Activated naive CD4-positive, alpha-beta T cell treated with anti-CD3 and anti-CD28 coated beads for 36 hours (primary cell): ENCODE measurements at places on chromosomes 16 and 17. TPM values are rescaled to one million over a fixed set of nuclear protein-coding genes. Genes with fewer than 3 reads are reported as not detected.
A peak's percentile ranks its signal among the peaks of the same experiment; 100 is the strongest.

- H3K27me3 ChIP-seq: no peaks in the 10 kb centered on the region
- no peaks in the 10 kb centered on the region for H3K36me3 ChIP-seq
- no peak for DNase-seq
These were observed 332.7 kb downstream of the CBLN1 start for GRCh38 chr16:48948911-48949310.

- H3K27me3 ChIP-seq: no peaks in the 10 kb centered on the region
- H3K4me3 ChIP-seq: no peak overlapping the region
- peaks cover 10% of the 10 kb centered on the region for H3K4me1 ChIP-seq
These were observed 186.0 kb upstream of the TNRC6C start for GRCh38 chr17:77772461-77772897.

- H3K27me3 ChIP-seq: peaks cover 2% of the 10 kb centered on the region
- peaks cover 6% of the 10 kb centered on the region for H3K4me1 ChIP-seq
- no peak overlapping the region for H3K27ac ChIP-seq
- H3K4me3 ChIP-seq: no peak overlapping the region
- DNase-seq: no peak
- H3K36me3 ChIP-seq: no peaks in the 10 kb centered on the region
These were observed 5.0 kb upstream of the EFTUD2 start for GRCh38 chr17:44904001-44904984.

DNA sequence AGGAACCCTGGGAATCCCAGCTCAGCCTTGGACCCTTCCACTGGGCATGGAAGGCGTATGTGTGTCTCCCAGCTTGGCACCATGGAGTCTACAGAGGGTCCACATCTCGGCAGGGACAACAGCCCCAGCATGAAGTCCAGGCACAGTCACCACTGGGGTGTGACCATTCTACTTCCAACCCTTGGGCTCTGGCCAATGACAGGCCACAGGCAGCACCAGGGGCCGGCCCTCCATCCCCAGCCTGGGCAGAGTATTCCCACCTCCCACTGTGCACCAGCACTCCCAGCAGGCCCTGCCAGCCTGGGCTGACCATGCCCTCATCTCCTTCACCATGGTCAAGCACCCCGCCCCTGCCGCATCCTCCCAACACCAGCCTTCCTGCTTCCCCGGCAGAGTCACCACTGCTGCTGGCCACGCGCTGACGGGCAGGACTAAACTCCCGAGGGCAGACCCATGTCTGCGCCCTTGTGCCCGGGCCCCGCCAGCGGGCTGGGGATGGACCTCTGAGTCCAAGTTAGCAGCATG lies 9.5 kb upstream of the PPP1R27 start:
- DNase-seq: no peak
- H3K36me3 ChIP-seq: peaks cover 16% of the 10 kb centered on the region
- no peaks in the 10 kb centered on the region for H3K27me3 ChIP-seq
- no peaks in the 10 kb centered on the region for H3K4me1 ChIP-seq
- no peak overlapping the region for H3K4me3 ChIP-seq
- H3K27ac ChIP-seq: no peak overlapping the region

- peaks cover 25% of the 10 kb centered on the region for H3K27me3 ChIP-seq
- peaks cover 18% of the 10 kb centered on the region for H3K4me1 ChIP-seq
- H3K4me3 ChIP-seq: peak overlapping the region; percentile 68
These were observed 27.8 kb upstream of the ITGA3 start for GRCh38 chr17:50027881-50028735.

The HASPIN gene
- 20.5 TPM for total RNA-seq
